Stimulated activated CD8-positive, alpha-beta memory T cell treated with anti-CD3 and anti-CD28 coated beads, Interleukin-4, amount 100 ng/mL, for 48 hours (primary cell): ENCODE measurements at places on chromosomes 13 and 19.

GRCh38 chr13:21670006-21670882 lies 629 bp upstream of the FGF9 start:
- DNase-seq: peak; percentile 75

- DNase-seq: peak; percentile 51
Measured at GRCh38 chr19:55257461-55258420, 1.1 kb downstream of the PPP6R1 start.

DNA sequence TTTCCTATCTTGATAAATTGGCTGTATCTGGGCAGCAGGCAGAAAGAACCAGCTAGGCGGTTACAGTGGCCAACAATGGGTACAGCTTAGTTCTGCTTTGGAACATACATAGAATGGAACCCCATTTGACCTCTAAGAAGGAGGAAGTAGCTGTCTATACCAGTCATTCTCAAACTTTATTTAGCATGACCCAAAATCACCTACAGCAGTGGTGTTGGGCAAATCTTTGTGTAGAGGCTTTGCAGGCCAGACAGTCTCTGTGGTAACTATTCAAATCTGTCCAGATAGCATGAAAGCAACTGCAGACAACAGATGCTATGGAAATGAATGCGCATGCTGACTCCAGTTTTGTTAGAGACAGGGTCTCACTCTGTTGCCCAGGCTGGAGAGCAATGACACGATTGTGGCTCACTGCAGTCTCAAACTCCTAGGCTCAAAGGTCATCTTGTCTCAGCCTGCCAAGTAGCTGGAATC lies 12.0 kb upstream of the KCNC3 start:
- no peak for DNase-seq

- no peak for DNase-seq
Measured at GRCh38 chr13:42083138-42083770, 34.8 kb downstream of the DGKH start.
